ENCODE measurements at places on chromosomes 12 and 14.

- no peak for DNase-seq
Measured at GRCh38 chr14:57574617-57575288, 81.1 kb upstream of the CCDC198 start.

- no peak for DNase-seq
Measured at GRCh38 chr12:32533971-32534590, 134.7 kb downstream of the FGD4 start.

- DNase-seq, result no peak
Measured at GRCh38 chr12:65500091-65500900, 221.8 kb downstream of the MSRB3 start.

DNA sequence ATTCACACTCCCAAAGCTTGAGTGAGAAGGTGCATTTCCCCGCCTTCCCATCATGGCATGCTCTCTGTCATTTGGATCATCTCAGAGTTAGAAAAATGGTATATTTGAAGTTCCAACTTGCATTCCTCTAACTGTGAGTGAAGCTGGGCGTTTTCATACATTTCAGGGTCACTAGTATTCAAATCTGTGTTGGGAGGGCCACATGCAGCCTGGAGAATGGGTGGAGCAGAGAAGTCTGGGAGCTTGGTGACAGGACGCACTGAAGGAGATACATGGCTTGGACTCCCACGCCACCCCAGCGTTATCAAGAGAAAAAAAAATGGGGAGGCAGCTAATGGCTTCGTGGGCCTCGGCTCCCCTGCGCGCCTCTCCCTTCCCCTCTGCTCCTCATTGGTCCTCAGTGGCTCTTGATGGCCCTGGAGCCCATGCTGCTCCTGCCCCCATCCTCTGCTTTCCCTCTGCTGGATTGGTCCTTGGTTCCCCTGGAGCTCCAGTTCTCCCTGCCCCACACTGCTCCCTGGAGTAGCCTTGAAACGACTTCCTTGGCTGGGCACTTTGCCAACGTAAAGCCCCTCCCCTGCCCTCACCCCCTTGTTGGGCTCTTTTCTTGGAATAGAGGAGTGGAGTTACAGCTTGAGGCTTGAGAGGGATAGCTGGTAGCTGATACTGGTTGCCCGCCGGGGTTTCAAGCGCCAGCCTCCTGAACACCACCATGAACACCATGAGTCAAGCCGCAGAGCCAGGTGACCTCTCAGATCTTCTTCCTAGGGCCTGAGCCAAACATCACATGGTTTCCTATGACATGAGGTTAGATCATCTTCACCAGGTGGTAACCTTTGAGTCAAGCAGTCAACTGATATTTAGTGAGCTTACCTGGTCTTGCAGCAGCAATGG is 139.6 kb downstream of the PRKCH start:
- DNase-seq, result no peak

GRCh38 chr12:57837864-57838562 is 8.5 kb downstream of the CTDSP2 start:
- peak; percentile 19 for DNase-seq

DNA sequence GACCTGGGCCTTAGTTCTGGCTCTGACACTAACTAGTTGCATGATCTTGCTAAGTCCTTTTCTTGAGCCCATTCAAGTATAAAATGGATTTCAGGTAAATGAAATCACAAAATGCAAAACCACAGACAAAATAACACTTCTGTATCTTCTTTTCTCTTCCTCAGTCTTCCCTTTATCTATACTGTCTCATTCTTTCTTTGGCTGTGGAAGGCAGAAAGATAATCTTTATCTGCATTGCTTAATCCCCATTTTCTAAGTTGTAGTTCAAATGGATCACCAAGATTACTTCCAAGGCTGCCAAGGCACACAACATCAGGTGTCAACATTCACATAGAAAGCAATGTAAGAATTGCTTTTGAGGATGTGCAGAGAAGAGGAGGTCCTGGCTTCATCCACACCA is 30.3 kb downstream of the TESPA1 start:
- DNase-seq, result no peak

- DNase-seq, result no peak
Measured at GRCh38 chr14:103259801-103260628, 74.0 kb upstream of the EIF5 start.

- no peak for DNase-seq
Measured at GRCh38 chr12:132423251-132423819, 66.6 kb upstream of the FBRSL1 start.

GRCh38 chr12:53151039-53151438 is 29.5 kb upstream of the ZNF740 start:
- no peak for DNase-seq

- no peak for DNase-seq
Measured at GRCh38 chr12:65643595-65644386, 180.5 kb upstream of the HMGA2 start.

DNA sequence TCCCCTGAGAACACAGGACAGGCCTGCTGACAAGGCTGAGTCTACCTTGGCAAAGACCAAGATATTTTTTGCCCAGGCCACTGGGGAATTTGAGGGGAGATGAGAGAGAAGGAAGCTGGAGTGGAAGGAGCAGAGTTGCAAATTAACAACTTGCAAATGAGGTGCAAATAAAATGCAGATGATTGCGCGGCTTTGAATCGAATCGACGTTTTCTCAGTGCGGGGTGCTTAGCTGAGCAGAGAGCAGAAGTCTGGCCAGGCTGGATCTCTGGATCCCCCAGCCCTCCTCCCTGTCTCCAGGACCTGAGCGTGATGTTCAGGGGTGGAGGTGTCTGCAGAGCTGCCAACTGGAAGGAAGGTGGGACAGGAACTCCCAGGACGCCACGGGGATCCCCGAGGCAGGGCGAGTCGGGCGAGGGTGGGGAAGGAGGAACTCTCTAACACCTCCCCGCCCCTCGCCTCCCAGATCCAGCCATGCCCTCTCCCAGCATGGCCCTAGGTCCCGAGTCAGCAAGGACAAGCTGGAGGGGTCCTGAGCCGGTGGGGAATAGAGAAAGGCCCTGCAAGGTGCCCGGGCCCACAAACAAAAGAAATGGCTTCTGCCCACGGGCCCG is 527 bp upstream of the CARMIL3 start:
- DNase-seq, result no peak

DNA sequence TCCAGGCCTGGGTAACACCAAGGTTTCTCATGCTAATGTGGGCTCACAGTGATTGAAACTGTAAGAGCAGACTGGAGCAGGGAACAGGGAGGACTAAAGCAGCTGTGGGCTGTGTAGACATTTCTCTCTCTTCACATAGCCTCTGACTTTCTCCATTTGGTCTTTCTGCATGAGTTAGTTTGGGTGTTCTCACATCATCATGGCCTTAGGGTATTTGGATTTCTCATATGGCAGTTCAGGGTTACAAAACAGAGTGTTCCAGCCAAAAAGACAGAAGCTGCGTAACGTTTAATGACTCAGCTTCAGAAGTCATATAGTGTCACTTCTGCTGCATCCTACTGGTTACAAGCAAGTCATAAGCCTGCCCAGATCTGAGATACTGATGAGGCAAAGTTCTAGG is 52.0 kb upstream of the OSBPL8 start:
- DNase-seq, result no peak

GRCh38 chr12:51391283-51392123 is at the start of gene GALNT6:
GALNT6 (minus strand) TSS chr12:51391406; CDS start chr12:51379781, 11,625 bp downstream.
- DNase-seq, result peak; percentile 51

GRCh38 chr14:93748208-93749075 is 39.8 kb downstream of the PRIMA1 start:
- DNase-seq, result no peak

DNA sequence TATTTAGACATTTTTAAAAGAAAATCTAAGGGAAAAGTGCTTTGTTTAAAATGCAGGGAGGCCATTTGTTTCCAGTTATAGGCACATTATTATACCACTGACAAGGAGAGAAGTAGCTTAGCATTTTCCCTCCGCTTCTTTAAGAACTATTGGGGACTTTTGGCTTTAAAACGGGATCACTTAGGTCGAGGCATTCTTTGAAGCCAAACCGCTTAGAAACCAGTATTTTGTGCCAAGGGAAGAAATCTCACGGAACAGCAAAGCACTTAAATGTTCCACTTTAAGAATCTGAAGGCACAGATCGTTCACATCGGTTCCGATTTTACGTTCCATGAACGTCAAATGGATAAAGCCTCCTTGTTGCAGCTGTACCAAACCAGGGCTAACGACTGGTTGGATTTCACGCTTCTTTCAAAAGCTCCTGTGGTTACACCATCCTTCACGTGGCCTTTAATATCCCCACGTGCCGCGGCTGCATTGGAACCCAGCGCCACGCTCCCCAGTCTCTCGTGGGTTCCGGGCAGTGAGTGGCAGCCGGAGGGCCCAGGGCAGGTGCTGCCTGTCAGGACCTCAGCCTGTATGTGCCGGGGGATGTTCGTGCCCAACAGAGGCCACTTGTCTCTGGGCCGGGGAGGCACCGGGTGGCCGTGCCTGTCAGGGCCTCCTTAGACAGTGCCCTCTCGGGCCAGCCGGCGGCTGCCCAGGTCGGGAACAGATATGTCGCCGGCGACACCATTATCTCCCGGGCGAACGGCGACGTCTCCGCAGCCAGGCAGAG is 195.4 kb downstream of the KIF26A start:
- DNase-seq, result no peak

- no peak for DNase-seq
Measured at GRCh38 chr14:54322701-54323337, 74.0 kb upstream of the CDKN3 start.

DNA sequence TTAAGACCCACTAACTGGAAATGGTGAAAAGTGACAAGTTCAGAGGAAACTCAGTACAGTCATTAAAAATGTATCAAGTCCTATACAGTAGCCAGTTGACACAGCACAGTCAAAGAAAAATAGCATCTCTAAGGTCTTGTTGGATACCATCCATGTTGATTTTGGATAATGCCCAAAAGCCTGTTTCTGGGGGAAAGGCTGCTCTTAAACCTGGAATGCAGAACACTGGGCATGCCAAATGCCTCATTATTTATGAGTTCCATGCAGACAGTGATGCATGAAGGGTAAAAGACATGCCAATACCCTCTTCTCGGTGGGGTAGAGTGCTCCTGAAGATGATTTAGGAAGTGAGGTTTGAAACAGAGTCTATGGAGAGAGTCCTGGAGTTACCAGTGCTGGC is 29.6 kb downstream of the KCNK13 start:
- no peak for DNase-seq

GRCh38 chr14:36820111-36820709 is 158.6 kb downstream of the PAX9 start:
- DNase-seq, result no peak

DNA sequence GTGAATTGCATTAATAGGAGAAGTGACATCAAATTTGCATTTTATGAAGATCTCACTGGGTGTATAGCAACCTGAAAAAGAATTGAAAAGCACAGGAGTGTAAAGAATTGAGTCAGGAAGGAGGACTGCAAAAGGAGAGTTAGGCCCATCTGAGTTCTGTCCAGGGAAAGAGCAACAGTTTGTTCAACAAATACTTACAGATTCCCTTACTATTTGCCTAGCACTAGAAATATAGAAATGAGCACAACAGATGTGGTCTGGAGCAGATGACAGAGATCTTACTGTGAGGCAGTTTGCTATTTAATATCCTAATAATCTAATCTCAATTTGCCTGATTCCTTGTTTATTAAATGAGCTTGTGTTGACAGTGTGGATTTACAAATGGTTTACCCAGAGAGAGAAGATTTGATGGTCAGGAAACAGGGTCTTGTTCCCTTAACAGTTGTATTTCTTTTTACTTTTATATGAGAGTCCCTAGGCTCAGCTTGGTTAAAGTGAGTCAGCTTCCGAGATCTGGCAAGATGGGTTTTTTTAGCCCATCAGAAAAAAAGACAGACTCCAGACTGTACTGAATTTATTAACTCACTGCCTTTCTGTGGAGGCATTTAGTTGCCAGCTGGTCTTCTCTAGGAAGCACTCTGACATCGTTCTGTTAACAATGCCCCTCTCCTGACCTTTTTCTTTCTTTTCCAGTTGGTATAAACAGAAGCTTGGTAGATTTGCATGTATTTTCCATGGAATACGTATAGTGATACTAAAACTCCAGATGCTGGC is 229.7 kb downstream of the TTC6 start:
- DNase-seq, result no peak

DNA sequence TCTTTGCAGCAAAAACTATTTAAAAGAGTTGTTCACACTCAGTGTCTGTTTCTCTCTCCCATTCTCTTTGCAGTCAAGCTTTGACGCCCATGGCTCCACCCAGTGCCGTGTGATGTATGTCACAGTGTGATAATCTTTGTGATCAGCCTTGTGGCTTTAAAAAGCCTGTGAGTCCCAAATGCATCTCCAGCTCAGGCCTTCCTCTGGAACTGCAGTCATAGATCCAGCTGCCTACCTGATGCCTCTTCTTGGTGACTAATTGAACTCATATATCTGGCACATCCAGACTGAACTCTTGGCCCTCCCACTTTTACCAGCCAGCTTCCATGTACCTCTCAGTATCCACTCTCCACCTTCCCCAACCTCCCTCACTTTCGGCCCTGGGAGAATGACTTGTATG is 182.8 kb upstream of the ARHGAP5 start:
- no peak for DNase-seq

DNA sequence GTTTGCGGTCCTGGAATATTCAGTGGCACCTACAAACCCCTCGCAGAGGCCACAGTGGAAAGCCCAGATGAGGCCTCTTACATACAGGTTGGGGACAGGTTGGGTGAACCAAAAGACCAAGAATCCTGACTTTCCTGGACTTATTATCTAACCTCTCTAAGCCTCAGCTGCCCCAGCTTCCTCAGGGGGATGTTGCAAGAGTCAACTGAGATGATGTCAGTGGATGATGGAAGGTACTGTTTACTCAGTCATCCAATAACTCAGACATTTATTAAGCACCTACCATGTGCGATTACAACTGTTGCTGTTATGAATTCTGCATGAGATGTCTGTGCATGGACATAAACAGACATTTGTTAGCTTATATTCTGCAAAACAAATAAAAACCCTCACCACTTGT is 72.8 kb downstream of the RFX4 start:
- no peak for DNase-seq

GRCh38 chr12:131733874-131734273 is 23.0 kb downstream of the SFSWAP start:
- DNase-seq, result no peak

- DNase-seq, result no peak
Measured at GRCh38 chr14:65502676-65503124, 90.2 kb downstream of the FUT8 start.

DNA sequence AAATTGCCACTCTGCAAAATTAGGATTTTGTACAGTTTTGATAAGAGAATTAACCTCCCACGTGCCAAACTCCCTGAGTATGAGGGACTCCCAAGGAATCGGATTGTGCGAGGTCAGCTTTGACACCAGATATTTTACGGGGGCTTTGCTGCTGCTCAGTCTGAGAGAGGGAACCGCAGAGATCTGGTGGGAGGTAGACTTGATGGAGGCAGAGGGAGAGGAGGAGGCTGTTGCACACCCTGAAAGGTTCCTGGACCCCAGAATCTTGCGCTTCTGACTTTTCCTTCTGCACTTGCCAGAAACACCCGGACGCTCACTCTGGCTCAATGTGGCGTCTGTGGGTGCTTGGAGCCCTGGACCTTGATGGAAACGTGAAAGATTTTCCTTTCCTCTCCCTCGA is 83.9 kb downstream of the PAPOLA start:
- DNase-seq, result no peak

DNA sequence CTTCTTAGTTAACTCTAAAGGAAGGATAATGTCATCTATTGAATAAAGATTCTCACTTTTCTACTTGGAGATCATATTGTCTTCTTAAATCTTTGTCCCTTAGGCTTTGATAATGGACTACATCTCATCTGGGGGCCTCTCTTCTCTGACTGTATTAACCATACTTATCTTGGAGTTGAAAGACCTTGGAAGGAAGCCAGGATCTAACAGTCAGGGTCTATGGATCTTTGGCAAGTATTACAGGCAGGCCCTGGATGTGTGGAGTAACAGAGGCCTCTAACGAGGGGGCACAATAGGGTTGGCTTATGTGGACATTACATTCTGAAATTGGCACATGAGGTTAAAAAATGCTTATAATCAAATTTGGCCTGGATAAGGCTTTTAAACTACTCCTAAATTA is 513.8 kb downstream of the NRXN3 start:
- DNase-seq, result no peak
